ENCODE measurements at places on chromosomes 12 and 14. TPM values are rescaled to one million over a fixed set of nuclear protein-coding genes. Genes with fewer than 3 reads are reported as not detected.

DNA sequence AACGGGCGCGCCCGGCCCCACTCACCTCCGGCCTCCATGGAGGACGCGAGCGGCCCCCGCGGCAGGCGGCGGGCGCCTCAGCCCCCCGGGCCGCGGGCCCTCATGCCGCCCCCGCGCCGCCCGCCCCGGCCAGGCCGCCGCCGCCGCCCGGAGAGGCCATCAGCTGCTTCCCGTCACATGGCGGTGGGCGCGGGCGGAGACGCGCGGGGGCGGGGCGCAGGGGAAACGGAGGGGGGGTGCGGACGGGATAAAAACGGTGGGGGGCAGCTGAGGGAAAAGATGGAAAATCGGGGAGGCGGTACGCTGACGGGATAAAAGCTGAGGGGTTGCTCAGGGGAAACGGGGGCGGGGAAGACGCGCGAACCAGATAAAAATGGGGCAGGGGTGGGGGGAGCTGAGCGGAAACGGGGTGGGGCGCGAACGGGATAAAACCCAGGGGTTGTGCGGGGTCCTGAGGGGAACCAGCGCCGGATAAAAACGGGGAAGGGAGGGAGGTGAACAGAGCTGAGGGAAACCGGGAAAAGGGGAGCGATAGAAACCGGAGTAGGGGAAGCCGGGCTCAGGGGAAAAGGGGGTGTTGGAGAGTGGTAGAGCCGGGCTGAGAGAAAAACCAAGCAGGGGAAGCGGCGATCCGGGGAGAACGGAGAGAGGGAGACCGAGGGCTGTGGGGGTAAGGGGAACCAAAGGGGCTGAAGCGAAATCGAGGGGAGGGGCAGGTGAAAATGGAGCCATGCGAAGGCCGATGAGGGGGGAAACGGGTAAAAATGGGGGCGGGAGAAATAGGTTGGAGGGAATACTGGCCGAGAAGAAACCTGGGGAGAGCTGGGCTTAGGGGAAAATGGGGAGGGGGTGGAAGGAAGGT, at the start of gene WSB2:
Gene WSB2, minus strand, starts transcription at position 169 of the 862 bp plus-strand sequence. Its CDS starts 131 bp downstream, at position 38.
- DNase-seq: peak; percentile 79

- DNase-seq: no peak
Measured at GRCh38 chr12:6061660-6062059, 62.8 kb downstream of the VWF start.

DNA sequence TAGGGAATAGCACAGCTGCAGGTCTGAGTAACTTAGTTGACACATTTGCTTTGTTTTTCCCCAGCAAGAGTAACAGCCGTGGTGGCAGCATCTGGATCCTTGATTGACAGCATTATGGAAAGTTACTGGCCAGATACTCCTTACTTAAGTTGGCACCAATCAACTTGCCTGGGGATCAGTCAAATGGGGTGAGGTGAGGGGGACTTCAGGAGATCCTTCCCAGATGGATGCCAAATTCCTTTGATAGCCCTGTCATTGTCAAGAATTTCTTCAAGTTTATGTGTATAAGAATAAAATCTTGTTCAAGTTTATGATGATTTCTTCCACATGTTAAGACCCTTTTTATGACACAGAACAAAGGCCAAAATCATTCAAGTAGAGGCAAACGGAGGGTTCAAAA, 618.4 kb downstream of the SLC6A15 start:
- DNase-seq: no peak

DNA sequence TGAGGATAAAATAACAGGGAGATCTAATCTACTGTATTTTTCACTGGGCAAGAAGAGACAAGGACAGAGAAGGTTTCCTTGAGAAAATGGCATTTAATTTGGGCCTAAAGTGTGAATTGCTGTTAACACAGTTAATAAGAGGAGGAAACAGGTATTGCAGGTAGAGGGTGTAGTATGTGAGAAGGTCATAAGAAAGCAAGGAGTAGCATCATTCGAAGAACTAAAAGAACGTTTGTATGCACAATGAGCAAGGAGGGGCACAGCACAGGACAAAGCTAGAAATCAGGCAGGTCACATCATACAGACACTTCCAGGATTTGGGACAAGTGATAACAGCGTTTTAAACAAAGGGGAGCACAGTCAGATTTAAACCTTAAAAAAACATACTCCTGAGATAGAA, 85.1 kb upstream of the PLEKHA5 start:
- DNase-seq: no peak

DNA sequence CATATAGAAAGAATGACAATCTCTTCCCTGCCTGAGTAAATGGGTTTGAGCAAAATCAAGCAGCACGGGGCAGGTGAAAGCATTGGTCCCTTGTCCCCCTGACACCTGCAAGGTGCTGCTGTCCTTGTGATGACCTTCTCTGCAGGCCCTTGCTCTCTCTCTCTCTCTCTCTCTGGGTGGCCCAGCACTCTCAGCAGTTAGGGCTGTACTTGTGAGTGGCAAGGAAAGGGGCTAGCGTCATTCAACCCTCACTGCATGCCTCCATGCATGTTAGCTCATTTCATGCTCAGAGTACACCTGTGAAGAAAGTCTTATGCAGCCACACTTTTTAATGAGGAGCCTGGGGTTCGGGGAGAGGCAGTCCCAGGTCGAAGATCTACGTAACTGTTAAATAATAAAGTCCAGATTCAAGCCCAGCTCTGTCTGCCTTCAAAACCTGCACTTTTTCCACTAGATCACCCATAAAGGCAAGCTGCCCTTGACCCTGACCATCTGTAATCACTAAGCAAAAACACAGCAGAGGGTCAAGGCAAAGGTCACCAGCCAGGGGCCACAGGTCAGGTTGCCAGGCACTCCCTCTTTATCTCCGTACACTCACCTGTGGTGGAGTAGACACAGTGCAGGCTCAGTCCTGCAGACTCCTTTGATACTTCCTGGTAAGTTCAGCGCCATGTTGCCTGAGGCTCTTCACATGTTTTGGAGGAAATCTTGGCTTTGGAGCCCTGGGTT, 44.9 kb upstream of the CLMN start:
- no peak for DNase-seq

- DNase-seq: no peak
Measured at GRCh38 chr12:34356233-34356987, 334.1 kb downstream of the ALG10 start.

DNA sequence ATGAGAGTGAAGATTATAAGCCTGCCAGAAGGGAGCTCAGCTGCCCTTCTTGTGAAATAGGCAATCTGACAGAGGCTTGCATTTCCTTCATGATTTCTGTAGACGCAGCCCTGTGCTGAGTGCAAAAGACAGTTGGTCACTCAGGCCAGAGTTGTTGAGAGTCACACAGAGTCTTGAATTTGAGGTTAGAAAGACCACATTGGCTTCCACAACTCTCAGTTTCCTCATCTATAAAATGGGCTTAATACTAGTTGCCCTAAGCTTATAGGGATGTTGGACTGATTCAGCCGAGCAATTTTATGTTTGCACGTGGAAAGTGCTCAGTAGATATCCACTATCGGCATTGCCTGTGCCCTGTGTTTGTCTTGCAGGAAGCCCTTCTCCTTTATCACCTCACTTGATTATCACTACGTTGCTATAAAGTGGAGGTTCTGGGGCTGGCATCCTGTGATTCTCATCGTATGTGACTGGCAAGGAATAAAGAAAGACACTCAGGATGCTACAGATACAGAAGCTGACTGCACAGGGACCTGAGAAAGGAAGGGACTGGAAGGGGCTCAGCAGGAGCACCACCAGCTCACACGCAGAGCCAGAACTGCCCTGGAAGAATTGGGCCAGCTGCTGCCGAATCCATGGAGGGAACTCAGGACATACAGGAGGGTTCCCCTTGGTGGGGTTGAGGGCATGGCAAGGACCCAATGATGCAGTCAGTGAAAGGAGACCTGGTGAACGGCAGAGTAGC, 19.8 kb upstream of the SERPINA4 start:
- DNase-seq: no peak

- no peak for DNase-seq
Measured at GRCh38 chr12:53983568-53983949, 1.4 kb upstream of the HOXC10 start.

CDKN1B gene
- 63.0 TPM for total RNA-seq

MARK3 gene
- total RNA-seq: 72.3 TPM

GLI1 gene
- 6.2 TPM for total RNA-seq

SERPINA6 gene
- 88.3 TPM for total RNA-seq

RERGL gene
- 3.3 TPM for total RNA-seq
